ENCODE measurements at places on chromosomes 6 and 20.

DNA sequence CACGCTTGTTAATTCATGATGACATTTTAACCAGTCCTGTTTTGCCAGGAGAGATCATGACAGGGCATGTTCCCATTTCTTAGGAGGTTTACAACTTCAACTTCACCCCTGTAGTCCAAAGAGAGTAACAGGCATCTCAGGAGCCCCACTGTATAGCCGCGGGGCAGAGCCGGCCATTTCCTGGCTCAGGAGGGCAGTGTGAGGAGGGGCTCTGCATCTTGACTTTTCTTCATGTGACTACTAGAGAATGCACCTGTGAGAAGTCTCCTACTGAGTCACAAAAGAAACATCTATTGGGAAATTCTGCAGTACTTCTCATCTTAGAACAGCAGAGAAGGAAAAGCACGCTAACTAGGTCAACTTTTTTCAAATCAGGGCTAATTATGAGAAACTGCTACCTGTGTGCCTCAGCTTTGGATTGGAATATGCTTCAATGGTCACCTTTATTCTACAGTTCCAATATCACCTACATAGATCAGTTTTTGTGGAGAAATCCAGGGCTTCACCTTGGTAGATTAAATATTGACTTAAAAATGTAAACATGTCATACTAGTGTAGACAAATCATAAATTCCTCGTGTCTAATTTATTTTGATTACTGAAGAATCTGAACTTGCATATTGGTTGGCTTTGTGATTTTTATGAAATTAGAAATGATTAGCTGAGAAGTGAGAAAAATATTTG lies 28.6 kb upstream of the SIM1 start:
- DNase-seq, result no peak

DNA sequence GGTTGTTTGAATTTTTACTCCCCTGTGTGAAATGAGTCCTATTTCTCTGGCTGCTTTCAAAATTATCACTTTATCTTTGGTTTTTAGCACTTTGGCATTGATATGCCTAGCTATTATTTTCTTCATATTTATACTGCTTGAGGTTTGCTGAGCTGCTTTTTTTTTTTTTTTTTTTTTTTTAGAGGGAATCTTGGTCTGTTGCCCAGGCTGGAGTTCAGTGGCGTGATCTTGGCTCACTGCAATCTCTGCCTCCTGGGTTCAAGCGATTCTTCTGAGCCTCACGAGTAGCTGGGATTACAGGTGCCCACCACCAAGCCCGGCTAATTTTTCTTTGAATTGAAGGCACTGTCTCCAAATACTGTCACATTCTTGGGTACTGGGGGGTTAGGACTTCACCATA lies 40.6 kb downstream of the STXBP5 start:
- DNase-seq, result no peak

- peak; percentile 71 for DNase-seq
Observed at GRCh38 chr6:31493875-31494694, 3.9 kb upstream of the MICB start.

DNA sequence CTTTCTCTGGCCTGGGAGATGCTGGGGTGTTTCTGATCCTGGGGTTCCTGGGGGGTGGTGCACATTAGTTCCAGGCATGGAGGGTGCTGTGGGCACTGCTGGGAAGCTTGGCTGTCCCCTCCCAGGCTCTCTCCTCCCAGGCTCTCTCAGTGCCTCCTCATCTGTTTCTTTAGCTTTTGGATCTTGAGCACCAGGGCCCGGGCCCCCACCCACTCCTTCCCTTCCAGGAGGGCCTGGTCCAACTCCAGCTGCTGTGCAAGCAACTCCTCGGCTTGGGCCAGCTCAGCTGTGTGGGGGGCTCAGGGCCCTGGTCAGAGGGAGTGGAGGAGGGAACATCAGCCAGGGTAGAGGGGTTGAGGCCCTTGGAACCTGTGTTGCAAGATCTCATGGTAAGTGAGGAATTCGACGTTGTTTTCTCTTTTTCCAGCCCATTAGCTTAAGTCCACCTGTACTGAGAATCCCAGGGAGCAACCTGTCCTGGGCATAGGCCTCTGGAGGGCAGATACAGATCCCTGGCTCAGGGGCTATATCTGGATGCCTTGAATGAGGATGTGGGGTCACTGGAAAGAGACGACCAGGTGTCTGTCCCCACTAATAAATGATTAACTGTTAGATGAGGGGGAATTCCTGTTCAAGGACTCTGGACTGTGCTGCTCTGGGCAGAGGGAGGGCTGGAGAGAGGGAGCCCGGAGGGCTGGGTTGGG lies 34.5 kb upstream of the HLA-A start:
- DNase-seq, result no peak

DNA sequence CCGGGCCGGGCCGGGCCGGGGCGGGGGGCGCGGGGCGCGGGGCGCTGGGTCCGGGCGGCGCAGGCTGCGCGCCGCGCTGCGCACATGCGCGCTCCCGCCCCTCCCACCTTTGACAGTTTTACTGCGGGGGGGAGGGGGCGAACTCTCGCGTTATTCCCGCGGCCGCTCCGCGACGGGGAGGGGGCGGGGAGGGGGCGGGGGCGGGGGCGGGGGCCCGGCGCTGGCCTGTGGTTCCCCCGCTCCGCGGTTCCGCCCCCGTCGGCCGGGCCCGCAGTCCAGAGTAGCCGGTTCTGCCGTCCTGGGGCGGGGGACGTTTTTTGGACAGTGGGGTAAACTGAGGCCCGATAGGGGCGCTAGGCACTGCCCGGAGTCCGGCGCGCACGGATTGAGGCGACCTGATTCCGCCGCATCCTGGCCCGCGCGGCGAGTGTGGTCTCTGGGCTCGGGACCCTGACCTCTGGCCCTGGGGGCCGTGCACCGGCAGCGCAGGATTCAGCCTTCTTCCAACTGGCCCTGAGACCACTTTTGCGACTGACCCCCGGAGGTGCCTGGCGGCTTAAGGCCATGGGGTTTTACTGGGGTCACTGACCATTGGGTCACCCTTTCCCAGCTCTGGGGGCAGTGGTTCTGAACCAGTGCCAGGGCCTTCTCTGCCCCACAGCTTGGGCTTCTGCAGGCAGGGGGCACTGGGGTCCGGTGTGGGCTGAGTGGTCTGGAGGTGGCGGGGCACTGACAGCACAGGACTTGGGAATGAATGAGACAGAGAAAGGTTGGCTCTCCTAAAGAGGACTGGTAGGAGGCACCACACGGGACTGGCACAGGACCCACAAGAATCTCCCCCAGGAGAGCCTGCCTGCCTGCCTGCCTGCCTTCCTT lies at the start of gene ZNF512B:
Gene ZNF512B, minus strand, starts transcription at position 93 of the 876 bp plus-strand sequence. CDS start 1,980 bp downstream, outside the sequence.
- peak; percentile 82 for DNase-seq

DNA sequence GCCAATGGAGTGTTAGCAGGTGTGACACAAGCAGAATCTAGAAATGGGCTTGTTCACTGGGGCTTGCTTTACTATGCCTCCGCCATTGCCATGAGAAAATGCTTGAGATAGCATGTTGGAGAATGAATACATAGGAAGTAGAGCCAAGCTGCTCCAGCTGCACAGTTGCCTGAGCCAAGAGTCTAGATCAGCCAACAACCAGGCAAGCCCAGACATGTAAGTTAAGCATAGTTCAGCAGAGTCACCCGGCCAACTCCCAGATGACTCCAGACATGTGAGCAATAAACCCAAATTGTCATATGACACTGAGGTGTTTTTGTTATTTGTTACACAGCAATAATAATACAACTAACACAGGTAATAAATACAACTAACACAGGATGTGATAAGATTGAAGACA lies 167.9 kb downstream of the HAO1 start:
- DNase-seq, result peak; percentile 45

DNA sequence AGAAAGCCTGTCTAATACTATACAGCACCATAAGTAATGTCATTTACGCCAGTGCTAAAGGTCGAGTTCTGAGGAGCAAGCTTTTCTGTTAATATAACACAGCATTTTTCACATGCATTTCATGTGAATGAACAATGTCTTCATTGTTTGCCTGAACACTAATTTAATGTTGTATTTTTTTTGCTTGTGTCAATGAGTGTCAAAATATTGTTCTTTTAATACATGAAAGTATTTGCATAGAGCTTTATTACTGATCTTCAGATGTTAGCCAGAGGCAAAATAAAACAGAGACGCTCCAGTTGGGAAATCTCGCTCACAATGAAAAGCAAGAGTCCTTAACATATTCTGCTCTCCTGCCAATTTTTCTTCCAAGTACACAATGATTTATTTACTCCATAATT lies 151.8 kb downstream of the FOXC1 start:
- DNase-seq, result no peak

DNA sequence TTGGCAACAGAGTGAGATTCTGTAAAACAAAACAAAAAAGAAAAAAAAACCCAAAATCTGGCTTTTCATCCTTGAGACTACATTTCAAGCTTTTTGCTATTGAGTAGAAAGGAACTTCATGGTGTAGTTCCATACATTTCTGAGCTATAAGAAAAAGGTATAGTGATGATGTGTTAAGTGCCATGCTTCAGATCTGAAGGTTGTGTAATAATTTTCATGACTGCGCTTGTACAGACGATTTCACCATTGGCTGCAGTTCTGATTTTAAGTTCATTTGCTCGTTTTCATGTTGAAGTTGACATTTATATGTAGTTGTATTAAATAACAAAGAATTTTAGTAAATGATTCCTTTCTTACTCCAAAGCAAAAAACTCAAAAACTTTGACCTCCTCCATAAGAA lies 247.6 kb downstream of the ARID1B start:
- DNase-seq, result no peak

DNA sequence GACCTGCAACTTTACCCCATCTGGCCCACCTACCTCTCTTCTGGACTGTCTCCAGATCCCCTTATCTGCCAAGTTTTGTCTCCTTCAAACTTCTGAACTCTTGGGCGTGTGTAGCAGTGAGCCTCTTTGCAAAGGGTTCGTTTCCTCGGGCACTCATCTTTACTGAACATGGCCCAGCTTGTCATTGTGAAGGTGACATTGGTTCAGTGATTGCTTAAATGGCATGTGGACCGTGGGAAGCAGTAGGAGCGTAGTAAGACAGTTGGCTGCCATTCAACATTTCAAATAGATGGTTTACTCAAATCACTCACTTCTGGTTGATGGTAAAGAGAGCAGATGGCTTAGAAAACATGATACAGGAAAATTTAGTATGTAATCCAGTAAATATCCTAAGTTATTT lies 34.8 kb upstream of the KIF25 start:
- DNase-seq, result no peak

DNA sequence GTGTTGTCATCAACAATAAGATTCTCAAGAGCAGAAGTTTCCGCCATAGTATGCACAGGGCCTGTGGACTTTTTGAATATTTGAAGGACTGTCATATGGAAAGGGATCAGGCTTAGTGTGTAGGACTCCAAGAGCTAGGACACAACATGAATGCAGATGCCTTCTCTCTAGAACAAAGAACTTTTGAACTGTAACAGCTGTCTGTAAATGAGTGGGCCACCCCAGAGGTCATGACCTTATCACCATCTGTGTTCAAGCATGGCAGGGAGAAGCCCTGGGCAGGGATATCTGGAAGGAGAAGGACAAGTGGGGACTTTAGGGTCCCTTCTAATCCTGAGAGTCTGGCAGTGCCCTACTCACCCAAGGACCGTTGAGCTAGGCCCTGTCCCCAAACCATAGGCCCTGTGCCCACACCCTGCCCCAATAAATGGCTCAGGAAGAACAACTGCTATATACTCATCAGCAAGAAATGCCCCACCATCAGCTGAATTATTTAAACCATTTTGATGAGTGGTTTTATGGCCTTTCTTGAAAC lies 70.6 kb downstream of the MTHFD1L start:
- DNase-seq, result no peak

DNA sequence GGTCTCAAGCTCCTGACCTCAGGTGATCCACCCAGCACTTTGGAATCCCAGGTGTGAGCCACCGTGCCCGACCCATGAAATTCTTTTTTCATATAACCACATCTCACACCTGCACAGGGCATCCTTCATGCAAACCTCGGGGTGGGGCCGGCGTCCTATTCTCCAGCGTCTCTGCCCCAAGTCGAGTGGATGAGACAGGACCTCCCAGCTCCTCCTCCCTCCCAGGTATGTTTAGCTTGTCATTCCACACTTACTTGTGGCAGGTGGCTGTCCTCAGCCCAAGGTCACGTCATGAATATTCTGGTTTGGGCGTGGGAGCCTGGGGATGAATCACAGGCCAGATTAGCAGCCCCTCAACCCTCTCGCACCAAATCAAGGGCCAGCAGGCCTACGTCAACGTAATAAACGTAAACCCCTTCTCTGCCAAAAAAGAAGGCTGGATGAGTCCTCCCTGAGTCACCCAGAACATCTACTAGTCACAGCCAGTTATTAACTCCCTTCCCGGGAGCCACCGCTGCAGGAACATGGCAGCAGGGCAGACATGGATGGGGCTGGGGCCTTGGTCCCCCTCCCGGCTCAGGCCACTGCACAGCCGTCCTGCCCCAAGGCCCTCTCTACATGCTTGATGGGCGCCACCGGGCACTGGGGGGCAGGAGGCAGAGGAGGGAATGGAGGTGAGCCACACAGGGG lies 91.7 kb downstream of the YTHDF1 start:
- peak; percentile 3 for DNase-seq

DNA sequence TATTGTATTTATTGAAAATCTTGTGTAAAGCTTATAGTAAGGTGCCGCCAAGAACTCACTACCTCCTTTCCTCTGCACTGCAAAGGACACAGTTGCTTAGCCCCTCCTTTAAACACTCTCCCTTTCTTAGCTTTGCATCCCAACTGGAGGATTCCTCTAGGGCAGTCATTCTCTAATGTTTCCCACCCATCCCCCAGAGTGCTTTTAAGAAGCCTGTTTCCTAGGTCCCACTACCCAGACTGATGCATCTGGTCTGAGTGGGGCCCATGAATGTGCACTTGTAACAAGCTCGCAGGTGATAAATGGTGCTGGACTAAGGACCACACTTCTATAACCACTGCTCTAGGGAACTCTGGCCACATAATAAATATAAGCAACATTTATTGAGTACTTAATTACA lies 55.2 kb downstream of the B4GALT5 start:
- DNase-seq, result no peak

- no peak for DNase-seq
Observed at GRCh38 chr6:10112871-10113549, 301.9 kb downstream of the TFAP2A start.

- peak; percentile 47 for DNase-seq
Observed at GRCh38 chr20:24948939-24949679, at the start of gene CST7. Gene CST7 (plus strand): TSS chr20:24949269. CDS start chr20:24949506, 237 bp downstream.

GRCh38 chr6:163513570-163514166 lies 99.2 kb downstream of the QKI start:
- DNase-seq, result no peak

- DNase-seq, result no peak
Observed at GRCh38 chr6:135331002-135331401, 149.9 kb downstream of the MYB start.

DNA sequence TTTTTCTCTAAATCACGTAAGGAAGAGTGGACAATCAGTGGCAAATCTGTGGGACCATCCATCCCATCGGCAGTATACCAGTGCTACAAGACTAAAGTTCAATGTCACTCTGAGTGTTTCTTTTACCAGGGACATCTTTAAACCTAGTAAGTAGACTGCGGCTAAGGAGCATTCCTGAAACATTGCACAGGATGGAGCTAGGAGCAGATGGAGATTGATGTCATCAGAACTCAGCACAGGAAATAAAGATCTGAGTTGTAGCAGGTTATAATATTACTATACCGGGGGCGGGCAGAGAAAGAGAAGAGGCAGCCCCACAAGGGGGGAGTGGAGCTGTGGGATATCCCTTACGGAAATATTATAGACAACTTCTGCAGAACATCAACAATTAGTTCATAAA lies 162.1 kb downstream of the MTFR2 start:
- no peak for DNase-seq

GRCh38 chr6:7640607-7641577 lies 50.9 kb downstream of the SNRNP48 start:
- DNase-seq, result no peak

Data from femur (tissue), 1 donor.